K562 (cell line): ENCODE measurements at places on chromosomes 6 and 20. TPM values are rescaled to one million over a fixed set of nuclear protein-coding genes. Genes with fewer than 3 reads are reported as not detected.

The PACSIN1 gene
- 0.98 and 1.7 TPM in 2 replicates for total RNA-seq

The DACT2 gene
- not detected in 2 replicates for total RNA-seq

GRCh38 chr6:168123165-168123911 lies 44.3 kb upstream of the FRMD1 start:
- H3K4me3 ChIP-seq, result no peak overlapping the region
- H3K27ac ChIP-seq, result no peak overlapping the region
- peaks cover 81% of the 10 kb centered on the region for H3K27me3 ChIP-seq
- no peaks in the 10 kb centered on the region for H3K4me1 ChIP-seq
- no peak for DNase-seq

The SPACA1 gene
- not detected in 2 replicates for total RNA-seq

The LGSN gene
- not detected in 2 replicates for total RNA-seq

DNA sequence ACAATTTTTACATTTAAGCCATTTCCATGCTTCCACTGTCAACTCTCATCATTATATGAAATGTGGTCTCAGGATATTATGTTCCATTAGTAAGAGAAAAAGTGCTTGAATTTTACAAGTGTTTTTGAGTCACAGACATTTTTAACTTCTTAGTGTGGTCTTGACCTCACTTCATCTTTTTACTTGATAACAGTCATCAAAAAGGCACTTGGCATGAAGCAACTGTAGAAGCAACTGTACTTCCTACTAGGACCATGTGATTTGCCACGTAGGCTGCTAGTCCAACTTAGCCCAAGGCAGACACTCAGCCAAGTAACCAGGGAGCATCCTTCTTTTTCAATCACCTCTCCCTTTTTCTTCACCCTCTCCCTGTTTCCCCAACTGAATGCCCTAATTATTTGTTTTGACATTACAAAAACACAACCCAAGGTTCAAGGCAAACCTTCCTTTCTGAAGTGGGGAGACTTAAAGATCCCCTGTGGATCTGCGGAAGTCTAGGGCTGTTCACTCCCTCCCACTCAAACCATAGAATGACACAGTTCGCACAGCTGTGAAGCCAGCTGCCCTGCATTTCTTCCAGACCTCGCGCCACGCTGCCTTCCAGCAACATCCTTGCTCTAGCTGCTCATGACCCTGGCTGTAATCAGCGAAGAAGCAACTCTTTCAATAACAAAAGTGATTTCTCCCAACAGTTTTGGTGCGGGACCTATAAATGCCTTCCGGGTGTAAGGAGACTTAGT lies 45.0 kb downstream of the PHACTR1 start:
- H3K36me3 ChIP-seq, result no peaks in the 10 kb centered on the region
- no peak for DNase-seq
- no peaks in the 10 kb centered on the region for H3K27me3 ChIP-seq
- no peaks in the 10 kb centered on the region for H3K4me1 ChIP-seq
- no peak overlapping the region for H3K27ac ChIP-seq

GRCh38 chr6:14512246-14512645 lies 394.7 kb downstream of the CD83 start:
- no peak overlapping the region for H3K4me3 ChIP-seq
- no peaks in the 10 kb centered on the region for H3K36me3 ChIP-seq
- DNase-seq, result no peak
- no peak overlapping the region for H3K27ac ChIP-seq
- no peaks in the 10 kb centered on the region for H3K27me3 ChIP-seq

The POFUT1 gene
- total RNA-seq, result 38.2 and 44.7 TPM in 2 replicates

- no peak overlapping the region for H3K27ac ChIP-seq
- H3K4me1 ChIP-seq, result no peaks in the 10 kb centered on the region
- DNase-seq, result no peak
- H3K27me3 ChIP-seq, result no peaks in the 10 kb centered on the region
- H3K36me3 ChIP-seq, result no peaks in the 10 kb centered on the region
Observed at GRCh38 chr6:62980724-62981123, 230.5 kb upstream of the FKBP1C start.

DNA sequence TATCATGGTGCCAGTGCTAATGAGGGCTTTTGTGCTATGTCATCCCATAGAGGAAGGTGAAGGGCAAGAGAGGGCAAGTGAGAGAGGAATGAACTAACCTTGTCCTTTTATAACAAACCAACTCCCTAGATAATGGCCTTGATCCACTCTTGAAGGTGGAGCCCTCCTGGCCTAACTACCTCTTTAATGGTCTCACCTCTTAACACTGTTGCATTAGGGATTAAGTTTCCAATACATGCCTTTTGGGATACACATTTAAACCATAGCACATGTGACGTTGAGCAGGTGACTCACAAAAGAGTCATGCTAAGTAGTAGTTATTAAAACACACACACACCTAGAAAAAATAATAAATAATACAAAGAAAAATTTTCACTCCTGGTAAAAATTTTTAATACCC lies 36.9 kb downstream of the CCN2 start:
- H3K4me1 ChIP-seq, result no peaks in the 10 kb centered on the region
- no peaks in the 10 kb centered on the region for H3K36me3 ChIP-seq
- H3K27me3 ChIP-seq, result no peaks in the 10 kb centered on the region; the same call in 2 of the 3 replicates
- DNase-seq, result no peak
- H3K27ac ChIP-seq, result no peak overlapping the region

- no peaks in the 10 kb centered on the region for H3K27me3 ChIP-seq
- no peak overlapping the region for H3K27ac ChIP-seq
- H3K36me3 ChIP-seq, result peaks cover 79% of the 10 kb centered on the region
- no peaks in the 10 kb centered on the region for H3K4me1 ChIP-seq
- DNase-seq, result no peak
Observed at GRCh38 chr6:138410048-138410735, 6.2 kb downstream of the HEBP2 start.

The SNX9 gene
- total RNA-seq, result 66.8 and 72.2 TPM in 2 replicates

DNA sequence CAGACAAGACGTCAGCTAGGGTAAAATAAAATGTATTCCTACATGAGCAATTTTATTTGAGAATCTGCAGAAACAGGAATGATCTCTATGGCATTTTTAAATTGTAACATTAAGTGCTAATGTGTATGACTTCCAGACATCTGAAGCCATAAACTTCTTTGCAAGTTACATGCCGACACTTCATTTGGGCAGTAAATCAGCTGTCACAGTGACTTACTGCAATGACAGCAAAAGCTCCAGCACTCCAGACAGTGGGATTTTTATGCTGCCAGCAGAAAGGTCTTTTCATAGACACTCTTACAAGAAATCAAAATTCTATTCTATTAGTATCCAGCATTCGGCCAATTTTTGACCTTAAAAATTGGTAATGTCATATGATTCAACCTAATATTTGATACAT lies 156.3 kb upstream of the SNX9 start:
- H3K27me3 ChIP-seq, result no peaks in the 10 kb centered on the region
- H3K4me1 ChIP-seq, result peaks cover 2% of the 10 kb centered on the region; the same call in 1 of the 2 replicates
- no peak for DNase-seq
- H3K36me3 ChIP-seq, result 0 out of 3 replicates have a peak, but pooled peaks cover 8% of the 10 kb centered on the region

The SSR1 gene
- 144 and 147 TPM in 2 replicates for total RNA-seq

The ADTRP gene
- total RNA-seq, result 11.7 and 12.3 TPM in 2 replicates

The ECT2L gene
- not detected in 2 replicates for total RNA-seq

The MOXD1 gene
- total RNA-seq, result 0.04 TPM in 1 of 2 replicates, not detected in the other

- peaks cover 10% of the 10 kb centered on the region; the same call in 1 of the 2 replicates for H3K4me1 ChIP-seq
- peak; percentile 40 for DNase-seq
- H3K4me3 ChIP-seq, result no peak overlapping the region
- no peaks in the 10 kb centered on the region for H3K27me3 ChIP-seq
- H3K27ac ChIP-seq, result peak overlapping the region; percentile 53
- peaks cover 40% of the 10 kb centered on the region for H3K36me3 ChIP-seq
Observed at GRCh38 chr6:119215885-119216590, 133.5 kb downstream of the MAN1A1 start.

- H3K27me3 ChIP-seq, result no peaks in the 10 kb centered on the region
- no peaks in the 10 kb centered on the region for H3K4me1 ChIP-seq
- no peak overlapping the region for H3K4me3 ChIP-seq
- no peak overlapping the region for H3K27ac ChIP-seq
- no peaks in the 10 kb centered on the region for H3K36me3 ChIP-seq
Observed at GRCh38 chr20:59920944-59921343, 12.5 kb downstream of the SYCP2 start.

DNA sequence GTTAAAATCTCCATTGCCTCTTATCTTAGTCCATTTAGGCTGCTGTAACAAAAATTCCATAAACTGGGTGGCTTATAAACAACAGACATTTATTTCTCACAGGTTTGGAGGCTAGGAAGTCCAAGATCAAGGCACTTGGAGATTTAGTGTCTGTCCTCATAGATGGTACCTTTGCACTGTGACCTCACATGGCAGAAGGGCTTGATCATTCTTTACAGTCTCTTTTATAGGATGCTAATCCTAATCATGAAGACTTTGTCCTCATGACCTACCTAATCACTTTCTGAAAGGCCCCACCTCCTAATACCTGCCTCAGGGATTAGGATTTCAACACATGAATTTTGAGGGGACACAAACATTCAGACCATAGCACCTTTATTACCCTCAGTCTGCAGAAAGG lies 6.6 kb downstream of the GLO1 start:
- H3K36me3 ChIP-seq, result peaks cover 38% of the 10 kb centered on the region
- no peak overlapping the region for H3K4me3 ChIP-seq
- H3K27ac ChIP-seq, result no peak overlapping the region
- no peak for DNase-seq
- no peaks in the 10 kb centered on the region for H3K27me3 ChIP-seq

GRCh38 chr20:7094438-7094997 lies 327.0 kb downstream of the BMP2 start:
- no peaks in the 10 kb centered on the region for H3K27me3 ChIP-seq
- no peak overlapping the region for H3K4me3 ChIP-seq
- DNase-seq, result peak; percentile 23
- H3K36me3 ChIP-seq, result no peaks in the 10 kb centered on the region
- no peaks in the 10 kb centered on the region for H3K4me1 ChIP-seq

GRCh38 chr20:52529826-52530225 lies 338.2 kb upstream of the ZFP64 start:
- H3K27ac ChIP-seq, result no peak overlapping the region
- no peaks in the 10 kb centered on the region for H3K27me3 ChIP-seq
- H3K4me1 ChIP-seq, result no peaks in the 10 kb centered on the region
- no peak overlapping the region for H3K4me3 ChIP-seq
- DNase-seq, result no peak

- DNase-seq, result no peak
- no peak overlapping the region for H3K27ac ChIP-seq
- H3K4me3 ChIP-seq, result no peak overlapping the region
- H3K36me3 ChIP-seq, result no peaks in the 10 kb centered on the region
- no peaks in the 10 kb centered on the region for H3K4me1 ChIP-seq
- H3K27me3 ChIP-seq, result no peaks in the 10 kb centered on the region
Observed at GRCh38 chr6:5569491-5569890, 308.2 kb downstream of the FARS2 start.

- H3K4me3 ChIP-seq, result no peak overlapping the region
- no peak overlapping the region for H3K27ac ChIP-seq
- H3K4me1 ChIP-seq, result no peaks in the 10 kb centered on the region
- DNase-seq, result no peak
- H3K27me3 ChIP-seq, result no peaks in the 10 kb centered on the region
Observed at GRCh38 chr20:16302818-16303217, 270.4 kb downstream of the KIF16B start.

The ZSCAN16 gene
- total RNA-seq, result not detected in 2 replicates

The LTB gene
- total RNA-seq, result 0.51 and 1.0 TPM in 2 replicates

GRCh38 chr6:40556023-40556422 lies 31.1 kb downstream of the LRFN2 start:
- H3K36me3 ChIP-seq, result no peaks in the 10 kb centered on the region
- H3K4me1 ChIP-seq, result no peaks in the 10 kb centered on the region
- no peak for DNase-seq
- no peak overlapping the region for H3K4me3 ChIP-seq
- H3K27ac ChIP-seq, result no peak overlapping the region
- H3K27me3 ChIP-seq, result no peaks in the 10 kb centered on the region

GRCh38 chr6:148827416-148828045 lies 80.7 kb downstream of the UST start:
- no peak overlapping the region for H3K4me3 ChIP-seq
- H3K36me3 ChIP-seq, result no peaks in the 10 kb centered on the region
- H3K27me3 ChIP-seq, result peaks cover 17% of the 10 kb centered on the region
- H3K27ac ChIP-seq, result no peak overlapping the region
- no peaks in the 10 kb centered on the region for H3K4me1 ChIP-seq

- no peaks in the 10 kb centered on the region for H3K4me1 ChIP-seq
- no peak overlapping the region for H3K4me3 ChIP-seq
- no peak for DNase-seq
Observed at GRCh38 chr20:40293740-40294139, 395.3 kb downstream of the MAFB start.

DNA sequence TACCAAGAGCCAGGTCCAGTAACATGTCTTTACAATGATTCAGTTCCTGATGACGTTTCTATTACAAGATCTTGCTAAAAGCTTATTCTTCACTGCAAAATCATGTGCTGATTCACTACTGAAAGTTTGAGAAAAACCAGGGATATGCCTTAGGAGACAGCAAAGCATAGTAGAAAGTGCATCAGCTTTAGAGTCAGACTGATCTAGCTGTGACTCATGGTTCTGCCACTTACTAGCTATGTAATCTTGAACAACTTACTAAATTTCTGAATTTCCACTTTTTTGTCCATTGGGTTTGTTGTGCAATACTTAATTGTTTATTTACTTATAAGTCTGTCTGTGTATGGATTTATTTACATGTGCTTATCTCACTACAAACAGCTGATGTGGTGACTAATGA lies 198.5 kb upstream of the RSPO3 start:
- no peaks in the 10 kb centered on the region for H3K36me3 ChIP-seq
- no peak overlapping the region for H3K4me3 ChIP-seq
- no peak for DNase-seq
- H3K4me1 ChIP-seq, result no peaks in the 10 kb centered on the region
- H3K27me3 ChIP-seq, result no peaks in the 10 kb centered on the region

DNA sequence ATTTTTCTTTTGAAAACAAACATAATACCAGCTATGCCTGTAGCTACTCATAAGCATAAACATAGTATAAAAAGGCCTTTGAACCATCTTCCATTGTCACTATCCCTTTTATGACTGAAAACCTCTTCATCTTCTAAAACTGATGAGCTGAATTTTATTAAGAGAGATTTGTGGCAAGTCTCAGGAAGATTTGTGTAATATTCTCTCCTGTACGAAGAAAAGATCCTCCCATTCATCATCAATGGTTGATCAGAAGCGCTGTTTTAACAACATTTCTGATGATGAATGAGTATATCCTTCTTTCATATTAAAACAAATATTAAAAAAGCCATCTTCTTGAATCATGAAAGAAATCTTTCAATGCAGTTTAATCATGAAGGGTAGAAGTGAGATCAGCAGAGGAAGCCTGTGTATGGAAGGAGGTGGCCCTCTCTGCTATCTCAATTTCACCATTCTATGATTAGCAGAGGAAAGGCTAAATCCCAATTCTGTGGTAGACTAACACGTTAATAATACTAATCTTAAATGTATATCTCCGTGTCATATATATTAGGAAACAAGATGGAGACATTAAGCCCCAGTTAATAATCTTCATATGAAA lies 430.2 kb downstream of the FRK start:
- no peaks in the 10 kb centered on the region for H3K27me3 ChIP-seq
- H3K27ac ChIP-seq, result no peak overlapping the region
- DNase-seq, result no peak
- no peaks in the 10 kb centered on the region for H3K36me3 ChIP-seq

GRCh38 chr6:56637640-56638039 lies 5.0 kb downstream of the DST start:
- DNase-seq, result peak; percentile 9
- no peak overlapping the region for H3K27ac ChIP-seq
- H3K4me3 ChIP-seq, result no peak overlapping the region
